Astrocyte (in vitro differentiated cells and primary cell): ENCODE measurements at places on chromosomes 11 and 22. TPM values are rescaled to one million over a fixed set of nuclear protein-coding genes. Genes with fewer than 3 reads are reported as not detected.
A peak's percentile ranks its signal among the peaks of the same experiment; 100 is the strongest.

- DNase-seq, result no peak
Observed at GRCh38 chr22:40444178-40444831, 73.9 kb downstream of the SGSM3 start.

- peak; percentile 89 for DNase-seq
Observed at GRCh38 chr22:39316440-39317083, 2.9 kb downstream of the RPL3 start.

DNA sequence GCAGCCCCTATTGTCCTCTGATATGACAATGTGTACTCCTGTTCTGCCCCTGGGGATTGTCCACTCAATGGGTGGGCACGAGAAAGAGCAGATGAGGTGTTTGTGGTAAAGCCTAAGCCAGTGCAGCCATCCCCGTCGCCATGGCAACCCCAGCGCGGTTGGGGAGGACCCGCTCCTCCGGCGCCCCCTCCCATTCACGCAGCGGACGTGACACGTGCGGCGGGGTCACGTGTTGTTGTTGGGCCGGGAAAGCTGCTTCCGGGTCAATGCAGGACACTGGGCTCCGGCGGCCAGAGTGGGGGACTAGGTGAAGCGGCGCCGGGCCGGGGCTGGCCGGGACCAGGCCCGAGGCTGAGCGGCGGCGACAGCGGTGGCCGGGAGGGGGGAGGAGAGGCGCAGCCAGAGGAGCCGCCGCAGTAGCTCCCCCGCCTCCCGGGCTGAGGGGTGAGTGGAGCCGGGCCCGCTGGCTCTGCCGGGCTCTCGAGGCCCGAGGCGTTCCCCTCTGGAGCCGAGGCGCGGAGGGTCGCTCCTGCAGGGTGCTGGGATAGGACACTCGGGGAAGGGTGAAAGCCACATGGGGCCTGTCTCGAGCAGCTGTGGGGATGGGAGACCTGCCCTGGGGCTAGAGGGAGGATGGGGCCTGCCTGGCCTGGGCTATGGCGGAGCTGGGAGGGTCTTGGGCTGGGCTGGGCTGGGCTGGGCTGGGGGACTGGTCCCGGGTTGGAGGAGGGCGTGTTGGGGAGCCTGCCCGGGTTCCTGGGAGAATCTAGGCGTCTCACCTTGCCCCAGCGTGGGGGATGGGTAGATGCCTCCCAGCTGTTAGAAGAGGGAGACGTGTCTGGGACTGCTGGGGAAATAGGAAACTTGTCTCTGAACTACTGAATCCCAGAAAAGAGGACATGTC is at the start of gene TBCEL:
TSS of gene TBCEL (plus strand) at position 255 of the 904 bp plus-strand sequence. CDS start 21,589 bp downstream, outside the sequence.
- DNase-seq, result peak; percentile 68

- DNase-seq, result no peak
Observed at GRCh38 chr11:75616281-75616680, 52.6 kb downstream of the MAP6 start.

DNA sequence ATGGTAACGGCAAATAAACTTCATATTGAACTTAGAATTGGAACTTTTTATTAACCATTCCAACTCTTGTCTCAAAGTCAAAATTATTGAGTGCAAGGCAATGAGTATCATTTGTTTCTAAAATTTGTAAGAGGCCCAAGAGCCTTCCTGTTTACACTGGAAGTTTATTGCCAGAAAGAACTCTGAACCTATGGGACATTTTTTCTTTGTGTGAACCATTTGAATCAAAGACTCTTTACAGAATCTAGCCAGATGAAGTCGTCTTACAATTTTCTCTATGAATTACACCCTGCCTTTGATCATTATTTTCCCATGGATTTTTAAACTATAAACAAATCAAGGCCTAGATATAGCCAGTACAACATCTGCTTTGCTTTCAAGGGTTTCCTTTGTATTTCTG is 2.3 kb upstream of the GUCY1A2 start:
- DNase-seq, result no peak

- DNase-seq, result peak; percentile 86
Observed at GRCh38 chr22:46069521-46070214, 80.7 kb upstream of the PPARA start.

GRCh38 chr11:36945384-36945783 is 347.3 kb upstream of the RAG2 start:
- no peak for DNase-seq

GRCh38 chr22:46408568-46409506 is 73.3 kb downstream of the TRMU start:
- DNase-seq, result no peak

- DNase-seq, result peak; percentile 74
Observed at GRCh38 chr11:69297787-69298266, 3.9 kb downstream of the MYEOV start.

DNA sequence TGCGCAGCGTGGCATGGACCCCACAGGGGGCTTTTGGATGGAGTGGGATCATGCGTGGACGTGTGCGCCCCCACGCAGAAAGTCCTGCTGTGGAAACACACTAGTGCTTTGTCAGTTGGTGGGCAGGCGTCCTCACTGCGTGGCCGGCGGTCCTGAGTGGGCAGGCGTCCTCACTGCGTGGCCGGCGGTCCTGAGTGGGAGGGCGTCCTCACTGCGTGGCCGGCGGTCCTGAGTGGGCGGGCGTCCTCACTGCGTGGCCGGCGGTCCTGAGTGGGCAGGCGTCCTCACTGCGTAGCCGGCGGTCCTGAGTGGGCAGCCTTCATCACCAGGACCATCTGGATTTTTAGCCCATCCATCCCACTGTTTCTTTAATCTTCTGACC is 205.9 kb downstream of the TBC1D22A start:
- DNase-seq, result no peak

DNA sequence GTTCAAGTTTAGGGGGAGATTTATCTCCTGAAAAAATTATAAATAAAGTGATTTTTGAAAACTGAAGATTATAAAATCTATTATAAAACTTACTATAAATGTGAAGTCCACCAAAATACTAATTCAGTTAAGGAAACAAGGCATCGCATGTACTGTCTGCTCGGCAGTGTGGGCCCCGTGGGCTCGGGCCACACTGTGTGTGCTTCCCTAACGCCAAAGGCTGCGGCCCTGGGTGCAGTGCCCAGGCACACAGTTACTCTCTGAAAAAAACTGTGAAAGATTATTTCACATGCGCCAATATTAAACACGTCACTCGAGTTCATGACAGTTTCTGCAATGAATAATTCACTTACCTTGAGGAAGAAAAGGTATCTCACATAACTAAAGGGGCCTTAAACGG is 39.8 kb downstream of the BRD1 start:
- DNase-seq, result no peak

DNA sequence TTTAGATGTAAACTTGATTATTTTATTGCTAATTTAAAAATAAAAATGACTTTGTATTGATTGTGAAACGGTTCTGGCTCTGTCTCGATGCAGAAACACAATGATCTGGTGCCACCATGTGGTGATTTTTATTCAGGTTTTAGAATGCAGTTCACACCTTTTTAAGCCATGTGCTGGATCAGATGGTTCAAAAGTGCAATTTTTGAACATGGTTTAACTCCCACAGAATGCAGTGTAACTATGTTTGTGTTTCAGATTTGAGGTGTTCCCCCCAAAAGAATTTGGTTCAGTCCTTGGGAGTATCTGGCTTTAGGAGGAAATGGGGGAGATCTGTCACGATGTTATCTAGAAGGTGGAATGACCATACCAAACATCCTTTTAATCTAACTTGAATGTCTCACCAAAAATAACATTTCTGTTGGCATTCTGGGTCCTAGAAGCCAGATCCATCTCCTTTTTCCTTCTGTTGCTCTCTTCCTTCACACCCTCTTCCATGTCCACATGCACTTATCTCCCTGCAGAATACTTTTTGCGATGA is 7.9 kb downstream of the MRPL16 start:
- DNase-seq, result peak; percentile 32

GRCh38 chr11:12993626-12994025 is 15.5 kb upstream of the RASSF10 start:
- DNase-seq, result no peak

DNA sequence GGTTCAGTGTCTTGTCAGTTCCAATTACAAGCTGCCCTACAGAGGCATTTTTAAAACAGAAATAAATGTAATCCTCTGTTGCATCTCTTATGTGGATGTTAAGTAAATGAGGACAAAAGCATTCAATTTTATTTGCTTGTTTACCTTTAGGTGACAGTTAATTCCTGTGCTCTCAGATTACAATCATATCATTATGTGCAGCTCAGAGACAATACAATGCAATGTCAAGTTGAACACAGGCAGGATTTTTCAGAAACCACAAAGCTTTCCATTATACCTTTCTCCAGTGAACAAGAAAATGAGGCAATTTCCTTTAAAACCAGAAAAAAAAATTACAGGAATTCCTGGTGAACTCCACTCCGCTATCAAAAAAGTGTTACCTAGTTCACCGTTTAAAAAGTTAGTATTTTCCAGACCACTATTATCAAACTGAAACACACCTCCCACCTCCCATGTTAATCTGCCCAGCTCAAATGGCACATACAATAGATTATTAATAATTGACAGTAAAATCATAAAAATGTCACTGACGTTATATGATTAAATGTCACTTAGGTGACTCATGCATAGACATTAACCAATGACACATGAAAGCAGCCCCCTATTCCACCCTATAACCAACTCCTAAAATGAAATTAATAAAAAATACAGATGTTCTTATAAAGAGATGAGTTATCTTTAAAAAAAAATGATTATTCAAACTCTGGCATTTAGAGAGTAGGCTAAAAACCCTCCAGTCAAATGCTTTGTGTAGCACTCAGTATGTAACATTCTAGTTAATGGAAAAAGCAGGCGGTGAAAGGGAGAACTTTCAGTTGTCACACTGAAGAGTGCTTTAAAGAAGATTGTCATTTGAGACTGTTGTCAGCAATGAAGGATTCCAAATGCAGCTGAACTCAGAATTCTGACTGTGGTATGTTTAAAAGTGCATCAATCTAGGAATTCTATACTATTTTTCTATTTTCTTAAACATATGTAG is 98.6 kb downstream of the MUC15 start:
- DNase-seq, result no peak

- DNase-seq, result peak; percentile 20
Observed at GRCh38 chr11:61061081-61061826, 41.0 kb upstream of the CD5 start.

DNA sequence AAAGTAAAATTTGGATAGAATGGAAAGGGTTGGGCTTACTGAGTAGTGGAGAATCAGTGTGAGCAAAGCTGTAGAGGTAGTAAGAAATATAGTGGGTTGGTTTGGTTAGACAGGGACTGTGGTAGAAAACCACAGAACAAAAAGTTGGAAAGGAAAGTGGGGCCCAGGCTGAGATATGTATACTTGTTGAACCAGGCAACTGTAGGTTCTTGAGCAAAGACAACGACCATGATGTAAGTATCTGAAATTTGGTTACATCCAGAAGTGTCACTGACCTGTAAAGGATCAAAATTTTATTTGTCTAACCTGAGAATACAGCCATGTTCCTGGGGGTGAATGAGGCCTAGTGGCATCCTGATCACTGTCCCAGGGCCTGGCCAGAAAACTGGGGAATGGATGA is 114.1 kb downstream of the STIM1 start:
- no peak for DNase-seq

- DNase-seq, result no peak
Observed at GRCh38 chr11:77457340-77457739, 16.6 kb downstream of the PAK1 start.

- DNase-seq, result peak; percentile 67
Observed at GRCh38 chr11:115893461-115894099, 389.4 kb upstream of the CADM1 start.

- DNase-seq, result no peak
Observed at GRCh38 chr11:14499178-14499559, 442 bp downstream of the COPB1 start.

DNA sequence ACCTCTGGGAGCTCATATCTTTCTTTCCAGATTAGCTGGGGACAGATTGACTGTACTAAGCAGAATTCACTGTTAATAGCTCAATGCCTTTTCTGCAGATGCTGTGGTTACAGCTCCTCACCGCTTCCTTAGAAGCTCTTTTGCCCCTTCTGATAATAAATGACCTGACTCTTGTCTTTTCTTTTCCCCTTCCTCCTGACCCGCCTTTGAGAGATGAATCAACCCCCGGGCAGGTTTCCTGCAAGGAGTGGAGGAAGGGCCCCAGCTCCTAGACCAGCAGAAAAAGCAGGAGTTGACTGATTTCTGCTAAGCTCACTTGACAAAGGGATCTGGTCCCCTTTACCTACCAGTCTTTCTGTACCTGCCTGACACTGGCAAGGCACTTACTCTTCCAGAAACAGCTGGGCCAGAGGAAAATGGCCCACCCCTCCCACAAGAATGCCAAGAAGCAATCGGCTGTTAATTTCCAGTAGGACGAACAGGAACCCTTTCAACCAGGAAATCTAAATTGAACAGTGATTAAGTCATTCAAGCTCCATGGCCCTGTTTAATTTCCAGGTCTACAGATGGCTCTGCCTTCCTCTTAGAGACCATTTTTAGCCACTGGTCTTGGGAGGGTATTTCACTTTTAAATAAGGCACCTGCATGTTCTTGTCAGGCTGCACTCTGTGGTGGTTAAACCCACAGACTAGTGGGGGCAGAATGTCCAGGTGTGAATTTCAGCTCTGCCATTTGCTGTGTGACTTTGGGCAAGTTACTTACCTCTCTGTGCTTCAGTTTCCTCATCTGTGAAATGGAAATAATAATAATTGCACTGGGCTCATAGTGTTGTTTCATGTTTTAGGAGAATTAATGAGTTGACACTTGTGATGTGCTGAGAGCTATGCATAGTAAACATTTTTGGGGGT is 67.5 kb downstream of the PRR5L start:
- DNase-seq, result peak; percentile 78

DNA sequence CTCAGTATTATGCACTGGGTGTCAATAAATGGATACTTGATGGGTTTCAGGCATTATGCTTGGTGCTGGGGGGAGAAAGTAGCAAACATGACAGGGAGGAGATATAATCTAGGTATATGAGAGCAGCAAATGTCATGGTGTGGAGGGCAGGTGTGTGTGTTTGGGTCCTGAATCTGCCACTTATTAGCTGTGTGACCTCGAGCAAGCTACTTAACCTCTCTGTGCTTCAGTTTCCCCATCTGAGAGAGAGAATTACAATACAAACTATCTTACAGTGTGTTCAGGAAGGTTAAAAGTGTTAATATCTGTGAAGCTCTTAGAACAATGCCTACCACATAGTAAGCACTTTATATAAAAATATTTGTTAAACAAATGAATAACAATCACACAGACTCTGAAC is 2.8 kb downstream of the SLC22A8 start:
- DNase-seq, result no peak

The LRRN4CL gene
- total RNA-seq, result 0.17 and 0.43 TPM in 2 replicates

The TEX54 gene
- total RNA-seq, result not detected in 2 replicates

The SCARF2 gene
- 17.3 and 22.5 TPM in 2 replicates for total RNA-seq

The DLAT gene
- total RNA-seq, result 31.8 and 34.2 TPM in 2 replicates

The PATE4 gene
- not detected in 2 replicates for total RNA-seq

The SLC22A8 gene
- total RNA-seq, result not detected in 2 replicates

The CENATAC gene
- 15.6 and 25.4 TPM in 2 replicates for total RNA-seq

The GRAP2 gene
- 0.23 and 1.2 TPM in 2 replicates for total RNA-seq

The TMEM151A gene
- 1.8 and 2.0 TPM in 2 replicates for total RNA-seq

The MS4A15 gene
- total RNA-seq, result not detected in 2 replicates
